GM19239 (cell line): ENCODE measurements at places on chromosomes 3 and 15.
A peak's percentile ranks its signal among the peaks of the same experiment; 100 is the strongest.

DNA sequence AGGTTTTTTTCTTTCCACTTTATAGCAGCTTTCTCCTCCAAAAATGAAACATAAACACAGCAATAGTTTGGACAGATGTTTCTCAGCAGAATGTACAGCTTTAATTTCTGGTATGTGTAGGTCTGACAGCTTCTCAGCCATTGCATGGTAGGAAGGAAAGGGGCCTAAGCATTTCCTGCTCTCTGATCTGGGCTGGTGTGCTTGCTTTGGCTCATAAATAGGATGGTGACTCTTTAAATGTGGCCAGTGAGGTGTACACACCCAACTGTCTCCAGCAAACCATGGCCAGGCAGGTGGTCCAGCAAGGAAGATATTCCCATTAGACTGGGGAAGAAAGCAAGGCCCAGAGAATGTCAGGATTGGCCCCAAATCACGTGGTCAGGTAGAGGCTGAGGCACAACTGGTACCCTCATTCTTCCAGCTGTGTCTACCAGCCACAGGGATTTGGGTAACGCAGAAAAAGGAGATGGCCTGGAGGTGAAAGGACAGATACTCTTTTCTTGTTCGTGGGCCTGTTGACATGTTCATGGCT is 52.1 kb downstream of the ITGA11 start:
- DNase-seq: no peak

GRCh38 chr15:36914960-36915808 is 185.2 kb downstream of the MEIS2 start:
- no peak for DNase-seq

DNA sequence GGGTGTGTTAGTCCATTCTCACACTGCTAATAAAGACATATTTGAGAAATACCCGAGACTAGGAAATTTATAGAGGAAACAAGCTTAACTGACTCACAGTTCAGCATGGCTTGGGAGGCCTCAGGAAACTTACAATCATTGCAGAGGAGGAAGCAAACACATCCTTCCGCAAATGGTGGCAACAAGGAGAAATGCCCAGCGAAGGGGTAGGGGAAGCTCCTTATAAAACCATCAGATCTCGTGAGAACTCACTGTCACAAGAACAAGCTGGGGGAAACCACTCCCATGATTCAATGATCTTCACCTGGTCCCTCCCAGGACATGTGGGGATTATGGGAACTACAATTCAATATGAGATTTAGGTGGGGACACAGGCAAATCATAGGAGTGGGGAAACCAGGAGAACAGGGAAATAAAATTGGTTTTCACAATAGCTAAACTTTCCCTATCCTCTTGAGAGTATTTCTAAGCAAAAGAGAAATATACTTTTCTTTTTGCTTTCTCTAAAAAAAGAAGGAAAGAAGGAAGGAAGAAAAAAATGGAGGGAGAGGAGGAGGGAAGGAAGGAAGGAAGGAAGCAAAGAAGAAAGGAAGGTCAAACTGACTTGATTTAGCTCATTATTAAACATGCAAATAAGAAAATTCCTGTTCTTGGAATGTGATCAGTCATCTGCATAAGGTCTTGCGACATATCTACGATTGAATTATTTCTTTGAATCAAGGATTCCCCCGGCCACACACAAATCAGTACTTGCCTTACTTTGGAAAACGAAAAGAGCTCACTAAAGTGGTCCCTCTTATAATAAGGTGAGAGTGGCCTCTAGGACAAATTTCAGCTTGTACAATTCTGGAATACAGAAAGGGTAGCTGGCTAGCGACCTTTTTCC is 75.2 kb downstream of the LIPC start:
- DNase-seq: no peak

GRCh38 chr3:183254487-183255347 is 1.7 kb downstream of the B3GNT5 start:
- DNase-seq: no peak

DNA sequence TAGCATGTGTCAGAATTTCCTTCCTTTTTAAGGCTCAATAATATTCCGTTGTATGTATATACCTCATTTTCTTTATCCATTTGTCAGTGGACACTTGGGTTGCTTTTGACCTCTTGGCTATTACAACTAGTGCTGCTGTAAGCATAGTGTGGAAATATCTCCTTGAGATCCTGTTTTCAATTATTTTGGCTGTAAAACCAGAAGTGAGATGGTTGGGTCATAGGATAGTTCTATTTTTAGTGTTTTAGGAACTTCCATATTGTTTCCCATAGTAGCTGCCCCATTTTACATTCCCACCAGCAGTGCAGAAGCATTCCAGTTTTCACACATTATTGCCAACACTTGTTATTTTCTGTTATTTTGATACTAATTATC is 70.4 kb upstream of the C15orf39 start:
- DNase-seq: no peak

- no peak for DNase-seq
These were observed 44.5 kb upstream of the PDE8A start for GRCh38 chr15:84937144-84937543.

DNA sequence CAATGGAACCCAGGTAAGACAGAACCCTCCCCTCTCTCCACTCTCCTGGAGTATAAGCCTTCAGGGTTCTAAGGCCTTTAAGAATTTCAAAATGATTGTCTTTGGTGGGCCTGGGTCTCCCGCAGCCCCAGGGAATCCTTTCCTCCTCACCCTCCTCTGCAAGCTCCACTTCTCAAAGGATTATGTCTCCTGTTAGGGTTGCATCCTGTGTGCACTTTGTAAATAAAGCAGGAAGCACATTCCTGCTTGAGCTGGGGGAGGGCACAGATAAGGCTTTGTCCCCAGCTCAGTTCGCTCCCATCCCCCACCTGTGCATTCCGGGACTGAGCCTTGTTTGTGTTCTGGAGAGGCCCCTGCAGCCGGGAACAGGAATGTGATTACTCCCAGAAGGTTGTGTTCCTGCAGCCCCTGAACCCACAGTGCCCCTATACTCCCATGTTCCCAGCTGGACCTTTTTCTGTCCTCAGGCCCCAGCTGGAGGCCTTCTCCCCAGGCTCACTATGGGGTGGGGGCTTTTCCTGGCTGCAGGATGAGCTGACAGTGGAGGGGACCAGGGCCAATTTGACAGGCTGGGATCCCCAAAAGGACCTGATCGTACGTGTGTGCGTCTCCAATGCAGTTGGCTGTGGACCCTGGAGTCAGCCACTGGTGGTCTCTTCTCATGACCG is 9.5 kb downstream of the TYRO3 start:
- DNase-seq: no peak

DNA sequence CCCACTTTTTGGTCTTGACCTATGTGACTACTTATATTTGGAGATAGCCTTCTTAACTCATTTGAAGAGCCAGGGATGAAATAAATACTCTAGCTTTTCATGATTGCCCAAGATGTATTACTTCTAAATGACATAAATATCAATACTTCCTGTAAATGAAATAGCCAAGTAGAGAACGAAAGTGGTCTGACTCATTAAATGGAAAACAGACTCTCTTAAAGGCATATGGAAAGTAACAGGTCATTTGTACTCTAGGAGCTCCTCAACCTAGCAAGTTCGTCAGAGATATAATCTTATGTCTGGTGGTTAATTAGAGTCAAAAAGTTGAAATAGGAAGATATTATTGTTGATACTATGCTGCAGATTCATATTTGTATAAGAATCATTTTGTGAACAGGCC is 1105.4 kb downstream of the TUSC7 start:
- no peak for DNase-seq

DNA sequence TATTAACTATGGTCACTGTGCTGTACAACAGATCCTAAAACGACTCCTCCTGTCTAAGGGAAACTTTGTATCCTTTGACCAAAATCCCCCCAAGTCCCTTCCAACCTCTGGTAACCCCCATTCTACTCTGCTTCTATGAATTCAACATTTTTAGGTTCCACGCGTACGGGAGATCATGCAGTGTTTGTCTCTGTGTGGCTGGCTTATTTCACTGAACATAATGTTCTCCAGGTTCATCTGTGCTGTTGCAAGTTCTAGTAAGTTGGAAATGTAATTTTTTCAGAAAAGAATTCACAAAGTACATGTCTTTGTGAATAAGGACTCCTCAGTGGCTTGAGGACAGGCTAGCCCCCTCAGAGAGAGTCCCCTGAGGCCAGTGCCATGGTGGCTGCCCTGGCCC is 66.1 kb downstream of the ATP10A start:
- DNase-seq: no peak

DNA sequence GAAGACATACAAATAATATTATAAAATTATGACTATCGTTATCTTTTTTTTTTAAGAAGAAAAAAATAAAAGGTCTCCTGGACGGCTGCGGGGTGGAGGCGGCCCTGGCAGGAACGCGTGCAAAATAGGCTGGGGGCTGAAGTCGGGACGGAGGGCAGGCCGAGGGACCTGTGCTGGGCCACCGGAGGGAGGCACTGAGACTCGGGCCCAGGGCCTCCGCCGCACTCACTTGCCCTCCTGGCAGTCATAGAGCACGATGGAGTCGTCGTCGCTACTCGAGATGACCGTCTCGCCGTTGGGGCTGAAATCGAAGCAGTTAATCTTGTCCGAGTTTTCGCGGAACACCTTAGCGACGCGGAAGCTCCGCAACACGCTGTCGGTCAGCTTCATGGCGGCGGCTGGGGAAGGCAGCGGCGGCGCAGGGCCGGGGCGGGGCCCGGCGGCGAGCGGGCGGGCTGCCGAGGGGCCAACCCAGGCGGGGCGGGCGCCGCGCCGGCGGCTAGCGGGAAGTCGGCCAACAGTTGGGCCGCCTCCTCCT is 408 bp downstream of the WDR82 start:
- DNase-seq: peak; percentile 49

- no peak for DNase-seq
These were observed 142.3 kb upstream of the CHL1 start for GRCh38 chr3:54240-54639.

DNA sequence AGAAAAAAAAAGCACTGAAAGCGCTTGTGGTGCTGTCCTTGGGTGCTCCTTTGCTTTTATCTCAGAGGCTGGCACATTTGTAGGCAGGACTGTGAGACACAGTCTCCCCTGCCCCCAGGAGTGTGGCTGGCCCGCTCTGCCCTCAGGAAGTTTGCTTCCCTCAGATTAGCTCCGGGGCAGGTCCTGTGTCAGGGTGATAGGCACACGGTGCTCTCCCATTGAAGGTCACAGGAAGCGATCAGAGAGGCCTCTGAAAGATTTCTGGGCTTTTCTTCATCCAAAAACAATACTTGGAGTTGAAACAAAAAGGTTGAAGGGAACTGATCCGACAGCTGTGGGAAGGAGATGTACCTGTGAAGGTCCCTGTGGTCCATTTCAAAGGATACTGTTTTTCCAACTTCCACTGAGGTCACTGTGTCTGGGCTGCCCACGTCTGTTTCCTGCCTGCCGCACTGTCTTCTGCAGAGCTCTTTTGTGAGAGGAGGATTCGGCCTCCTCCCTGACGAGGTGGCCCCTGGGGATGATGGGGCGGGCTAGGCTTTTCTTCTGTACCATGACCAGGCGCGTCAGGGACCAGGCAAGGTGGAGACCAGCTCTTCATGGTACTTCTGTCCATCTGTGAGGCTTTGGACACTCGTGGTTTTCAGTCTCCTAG is 330.5 kb upstream of the CTDSPL start:
- DNase-seq: no peak

DNA sequence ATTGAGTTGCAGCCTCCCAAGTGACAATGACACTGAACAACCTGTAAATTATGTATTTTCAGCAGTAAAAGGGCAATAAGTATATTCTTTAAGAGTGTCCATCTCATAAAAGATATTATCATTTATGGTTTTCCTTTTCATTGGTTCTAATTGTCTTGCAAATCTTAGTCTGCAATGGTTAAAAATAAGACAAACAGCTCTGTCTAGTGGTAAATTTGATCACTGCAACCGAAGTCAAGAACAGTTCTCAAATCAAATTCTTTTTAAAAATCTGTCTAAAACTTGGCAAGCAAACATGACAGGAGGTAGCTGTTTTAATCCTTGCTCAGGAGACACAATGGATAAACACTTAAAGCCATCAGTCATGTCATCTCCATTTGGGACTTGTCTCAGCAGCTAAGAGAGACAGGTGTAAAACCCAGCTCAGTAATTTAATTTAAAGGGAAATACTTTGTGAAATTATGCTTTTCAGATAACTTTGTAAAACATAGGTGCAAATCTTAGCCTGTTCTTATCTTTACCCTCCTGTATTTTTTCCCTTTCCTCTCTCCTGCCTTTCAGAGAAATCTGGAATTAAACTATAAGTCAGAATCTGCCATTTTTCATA is 150.3 kb upstream of the ARHGEF26 start:
- no peak for DNase-seq

DNA sequence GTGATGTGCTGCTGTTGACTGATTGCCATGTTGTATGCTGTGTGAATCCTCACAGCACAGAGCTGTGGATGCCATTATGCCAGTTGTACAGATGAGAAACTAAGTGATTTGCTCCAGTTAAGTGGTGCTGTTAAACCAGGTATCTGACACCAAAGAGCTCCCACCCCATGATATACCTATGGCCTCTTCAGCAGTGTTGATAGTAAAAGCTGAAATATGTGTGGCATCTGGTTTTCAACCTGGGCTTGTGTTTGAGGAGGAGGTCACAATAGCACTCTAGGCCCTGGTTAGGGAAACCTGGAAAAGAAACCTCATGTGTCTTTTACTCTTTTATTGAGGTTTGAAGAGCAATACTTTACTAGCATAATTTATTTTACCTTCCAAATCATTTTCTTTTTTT is 21.4 kb downstream of the RAD54L2 start:
- DNase-seq: no peak

- DNase-seq: no peak
These were observed 4.2 kb upstream of the TCAIM start for GRCh38 chr3:44334326-44334725.

DNA sequence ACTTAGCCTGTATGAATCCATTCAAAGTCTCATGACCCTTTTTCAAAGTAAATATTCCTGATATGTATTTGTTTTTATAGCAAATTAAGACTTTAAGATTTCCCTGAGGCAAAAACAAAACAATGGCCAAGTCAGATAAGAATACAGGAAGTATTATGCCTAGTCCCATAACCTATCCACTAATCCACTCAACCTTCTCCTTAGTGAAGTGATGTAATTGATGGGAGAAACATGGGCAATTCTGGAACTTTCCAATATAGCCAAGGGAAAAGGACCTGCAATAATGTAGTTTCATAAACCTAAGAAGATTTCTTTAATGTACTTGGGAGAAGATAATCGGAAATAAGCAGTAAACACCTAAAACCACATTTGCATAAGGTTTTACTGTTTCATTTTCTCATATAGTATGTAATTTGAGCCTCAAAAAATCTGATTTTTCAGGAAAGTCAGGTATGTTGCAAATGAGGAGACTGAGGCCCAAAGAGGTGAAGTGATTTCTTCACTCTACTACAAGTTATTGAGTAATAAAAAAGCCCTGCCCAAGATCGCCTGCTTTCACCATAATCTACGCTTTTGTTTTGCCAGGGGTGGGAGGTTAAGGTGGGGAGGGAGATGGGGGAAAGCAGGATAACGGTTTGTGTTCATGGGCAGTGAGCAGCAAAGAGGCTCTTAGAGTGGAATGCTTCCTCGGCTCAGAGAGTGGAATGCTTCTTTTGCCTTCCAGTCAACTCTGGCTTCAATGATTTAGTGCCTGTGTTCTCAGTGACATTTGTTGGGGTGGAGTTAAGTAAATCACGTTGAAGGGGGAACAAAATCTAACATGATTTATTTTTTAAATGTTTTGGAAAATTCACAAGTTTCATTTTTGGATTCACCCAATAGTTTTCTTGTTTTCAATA is 95.0 kb upstream of the FNDC3B start:
- no peak for DNase-seq

- no peak for DNase-seq
These were observed 697 bp upstream of the RAB5A start for GRCh38 chr3:19945969-19946831.

GRCh38 chr15:75646944-75647364 is 758 bp upstream of the SNX33 start:
- no peak for DNase-seq
